ENCODE measurements at places on chromosomes 2 and 18.

DNA sequence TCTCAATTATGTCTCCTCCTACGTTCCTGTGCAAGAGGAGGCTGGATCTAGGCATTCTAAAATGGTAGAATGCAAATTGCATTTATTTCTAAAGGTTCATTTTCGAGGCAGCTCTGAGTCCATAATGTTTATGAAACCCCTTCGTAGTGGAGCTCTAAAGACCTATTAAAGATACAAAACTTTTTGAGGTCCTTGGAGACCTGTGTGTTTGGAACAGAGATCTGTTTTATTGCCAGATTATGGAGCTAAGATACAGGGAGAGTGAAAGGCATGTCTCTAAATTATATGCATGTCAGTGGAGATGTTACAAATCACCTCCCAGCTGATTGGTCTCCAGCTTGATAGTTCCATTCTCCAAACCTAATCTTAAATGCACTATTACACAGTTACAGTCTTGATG lies 335.8 kb downstream of the GULP1 start:
- no peak for DNase-seq

- no peak for DNase-seq
These were observed 323.0 kb downstream of the TXNL1 start for GRCh38 chr18:56315363-56315762.

- no peak for DNase-seq
These were observed 11.2 kb upstream of the SULT1C3 start for GRCh38 chr2:108228537-108228936.

DNA sequence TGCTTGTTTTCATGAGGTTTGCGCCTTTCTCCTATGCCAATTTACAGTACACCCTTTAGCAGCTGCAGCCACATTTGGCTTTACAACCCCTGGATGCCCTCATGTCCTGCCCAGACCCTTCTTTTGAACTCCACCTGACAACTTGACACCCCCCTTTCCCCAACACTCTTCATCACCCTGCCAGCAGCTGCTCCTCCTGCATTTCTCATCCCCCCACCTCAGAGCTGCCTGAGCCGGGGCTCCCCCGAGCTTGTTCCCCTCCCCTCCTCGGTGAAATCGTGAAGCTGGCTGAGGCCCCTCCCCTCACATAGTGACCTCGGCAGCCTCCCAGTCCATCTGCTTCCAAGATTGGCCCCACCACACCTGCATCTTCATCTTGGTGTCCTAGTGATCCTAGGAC lies 40.5 kb downstream of the LRRFIP1 start:
- DNase-seq = no peak

GRCh38 chr2:216283038-216283900 lies 89.0 kb downstream of the MARCHF4 start:
- DNase-seq = peak; percentile 65

DNA sequence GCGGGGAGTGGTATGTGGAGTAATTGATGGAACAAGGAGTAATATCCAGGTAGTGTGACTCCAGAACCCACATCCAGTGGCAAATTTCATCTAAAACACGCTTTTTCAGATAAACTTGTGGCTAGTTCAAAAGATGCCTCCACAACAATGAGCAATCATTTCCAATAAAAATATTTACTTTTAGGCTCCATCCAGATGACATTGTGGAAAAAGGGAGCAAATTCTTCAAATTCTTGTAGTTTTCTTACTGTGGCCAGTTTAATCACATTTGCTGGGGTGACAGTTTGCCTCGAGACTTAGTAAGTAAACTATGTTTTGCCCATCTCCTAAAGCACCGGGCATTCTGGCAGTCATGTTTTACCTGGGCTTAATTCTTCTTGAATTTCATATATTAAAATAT lies 243.6 kb downstream of the IRS1 start:
- DNase-seq = no peak
